AG09309 (cell line): ENCODE measurements at places on chromosomes 11 and 22.

DNA sequence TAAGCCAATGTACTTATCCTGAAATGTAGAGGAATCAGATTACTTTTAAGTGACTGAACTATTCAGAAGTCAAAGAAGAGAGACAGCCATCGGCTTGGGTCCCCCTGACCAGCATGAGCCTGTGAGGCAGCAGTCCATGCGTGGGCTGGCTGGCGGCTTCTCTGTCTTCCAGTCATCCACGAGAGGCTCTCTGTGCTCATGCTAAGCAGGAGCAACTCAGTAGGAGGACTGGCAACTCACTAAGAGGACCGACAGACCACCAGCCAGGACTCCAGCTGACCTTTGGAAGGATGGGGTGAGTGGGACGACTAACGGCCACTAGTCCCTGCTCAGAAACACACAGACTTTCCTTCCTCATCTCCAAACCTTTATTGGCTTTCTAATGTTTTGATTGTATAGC is 43.6 kb downstream of the ARFGAP3 start:
- no peak for DNase-seq

DNA sequence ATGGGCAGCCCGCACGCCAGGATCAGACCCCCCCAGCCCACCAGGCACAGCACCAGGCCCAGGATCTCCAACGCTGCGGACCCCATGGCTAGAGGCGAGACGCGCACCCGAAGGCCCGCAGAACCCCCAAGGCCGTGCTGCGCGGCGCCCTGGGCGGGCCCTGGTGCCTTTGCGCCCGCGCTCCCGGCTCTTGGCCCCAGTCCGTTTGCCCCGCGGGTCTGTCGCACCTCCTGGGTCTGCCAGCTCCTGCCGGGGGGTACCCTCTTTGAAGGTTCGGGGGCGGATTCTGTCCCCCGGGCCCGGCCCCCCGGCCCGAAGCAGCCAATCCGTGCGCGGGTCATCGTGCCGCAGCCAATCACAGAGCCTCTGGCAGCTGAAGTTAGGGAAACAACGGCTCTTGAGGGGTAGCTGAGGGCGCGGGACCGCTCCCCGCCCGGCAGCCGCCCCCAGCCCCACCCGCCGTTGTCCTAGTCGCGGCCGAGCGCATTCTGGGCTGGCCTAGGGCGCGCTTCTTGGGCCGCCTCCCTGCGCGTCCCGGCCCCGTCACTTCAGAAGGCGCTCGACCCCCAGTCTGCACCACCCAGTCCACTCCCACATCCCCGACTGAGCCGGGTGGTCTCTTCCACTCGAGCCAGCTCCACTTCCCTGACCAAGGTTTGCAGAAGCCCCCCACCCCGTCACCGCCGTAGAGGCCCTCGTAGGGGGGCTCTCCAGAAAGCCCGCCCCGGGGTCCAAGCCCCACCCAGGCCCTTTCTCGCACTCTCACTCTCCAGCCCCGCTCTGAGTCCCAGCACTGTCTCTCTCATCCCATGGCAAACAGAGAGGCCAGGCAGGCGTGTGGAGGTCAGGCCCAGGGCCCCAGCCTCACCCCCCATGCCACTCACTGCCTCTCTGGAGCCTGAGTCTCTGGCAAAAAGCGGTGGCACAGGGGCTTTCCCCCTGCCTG is at the start of gene CLDN5:
Gene CLDN5, minus strand, starts transcription at position 241 of the 946 bp plus-strand sequence. Its CDS starts 155 bp downstream, at position 86.
- no peak for DNase-seq

- DNase-seq: no peak
Measured at GRCh38 chr11:2459796-2460531, 15.2 kb downstream of the KCNQ1 start.

DNA sequence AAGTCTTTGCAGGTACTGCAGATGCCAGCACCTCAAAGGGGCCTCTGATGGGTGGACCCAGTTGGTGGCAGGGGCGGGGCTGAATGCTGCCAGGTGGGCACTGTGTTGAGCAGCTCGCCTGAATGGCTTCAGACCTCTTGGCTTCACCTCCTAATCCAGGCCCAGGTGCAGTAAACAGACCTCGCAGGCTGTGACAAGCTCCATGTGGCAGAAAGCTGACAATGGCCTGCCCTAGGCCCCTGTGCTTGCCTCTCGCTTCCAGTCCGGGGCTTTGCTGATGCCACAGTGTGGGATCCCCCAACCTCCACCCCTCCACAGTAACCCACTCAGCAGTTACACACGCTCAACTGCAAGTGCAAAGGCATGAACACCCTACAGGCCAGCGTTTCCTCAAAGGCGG is 9.4 kb downstream of the IGLL1 start:
- DNase-seq: no peak

- DNase-seq: no peak
Measured at GRCh38 chr11:34936945-34937629, 20.7 kb downstream of the PDHX start.

GRCh38 chr11:78085972-78086371 is 6.3 kb upstream of the NDUFC2 start:
- DNase-seq: no peak

- DNase-seq: no peak
Measured at GRCh38 chr11:65165410-65166317, 4.4 kb upstream of the SPDYC start.

DNA sequence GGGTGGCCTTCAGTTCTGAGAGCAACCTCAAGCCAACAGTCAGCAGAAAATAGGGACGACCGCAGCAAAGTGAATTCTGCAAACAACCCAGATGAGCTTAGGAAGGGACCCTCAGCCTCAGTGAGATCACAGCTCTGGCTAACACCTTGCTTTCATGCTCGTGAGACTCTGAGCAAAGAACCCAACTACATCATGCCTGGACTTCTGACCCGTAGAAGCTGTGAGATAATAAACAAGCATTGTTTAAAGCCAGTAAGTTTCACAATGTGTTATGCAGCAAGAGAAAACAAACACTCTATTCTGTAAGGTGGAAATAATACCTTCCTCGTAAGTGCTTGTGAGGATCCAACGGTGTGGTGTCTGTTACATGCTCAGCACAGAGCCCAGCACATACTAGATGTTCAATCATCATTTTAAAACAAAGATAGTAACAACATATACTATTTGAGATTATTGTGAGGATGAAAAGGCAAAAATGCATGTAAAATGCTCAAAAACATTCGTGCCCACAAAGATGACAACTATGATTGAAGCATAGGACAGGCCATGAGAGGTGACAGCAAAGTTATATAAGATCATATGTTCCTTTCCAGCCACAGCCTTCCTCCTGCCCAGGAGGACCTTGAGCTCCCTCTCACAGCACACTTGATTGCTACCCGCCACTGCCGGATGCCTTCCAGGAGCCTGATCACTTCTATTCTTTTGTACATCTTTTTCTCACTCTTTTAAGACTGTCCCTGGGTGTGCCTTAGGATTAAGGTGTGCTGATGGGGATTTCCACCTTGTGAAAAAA is 433.3 kb downstream of the BUD13 start:
- DNase-seq: no peak

GRCh38 chr11:77093987-77094840 is 8.4 kb upstream of the OMP start:
- DNase-seq: no peak

GRCh38 chr11:13094930-13095687 is 86.0 kb downstream of the RASSF10 start:
- DNase-seq: no peak

- no peak for DNase-seq
Measured at GRCh38 chr11:86245369-86246292, 1.1 kb downstream of the EED start.

DNA sequence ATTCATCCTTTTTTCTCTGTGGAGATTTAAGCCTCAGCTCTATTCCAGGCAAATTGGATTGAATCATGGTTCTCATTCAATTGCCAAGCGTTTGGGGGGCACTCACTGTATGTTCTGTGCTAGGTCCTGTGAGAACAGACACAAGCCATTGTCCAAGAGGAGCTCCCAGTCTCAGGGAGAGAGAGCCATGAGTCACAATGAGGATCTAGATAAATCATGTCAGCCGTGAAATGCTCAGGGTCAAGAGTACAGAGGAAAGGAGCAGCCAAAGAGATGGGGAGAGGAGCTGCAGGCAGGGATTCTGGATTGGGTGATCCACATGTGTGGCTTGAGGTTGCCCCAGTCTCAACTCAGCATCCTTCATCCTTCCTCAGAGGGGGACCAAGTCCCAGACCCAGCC is 93.6 kb downstream of the FEZ1 start:
- DNase-seq: peak; percentile 17

DNA sequence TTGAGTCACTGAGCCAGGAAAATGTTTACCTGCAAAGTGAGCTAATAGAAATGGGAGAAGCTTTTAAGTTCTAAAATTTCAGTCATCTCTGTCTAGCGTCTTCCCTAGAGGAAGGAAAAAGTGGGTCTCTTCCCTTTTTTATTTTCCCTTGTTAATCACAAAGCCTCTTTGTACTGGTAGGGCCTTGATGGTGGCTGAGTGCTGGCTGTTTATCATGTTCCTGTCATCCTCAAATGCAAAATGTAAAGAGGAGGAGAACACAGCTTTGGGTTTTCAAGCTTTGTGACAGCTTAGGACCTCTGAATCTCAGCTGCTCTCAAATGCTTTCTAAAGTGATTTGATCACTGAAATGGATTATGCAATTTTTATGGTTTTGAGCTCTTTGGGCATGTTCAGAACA is 222.0 kb downstream of the TMEM135 start:
- no peak for DNase-seq

DNA sequence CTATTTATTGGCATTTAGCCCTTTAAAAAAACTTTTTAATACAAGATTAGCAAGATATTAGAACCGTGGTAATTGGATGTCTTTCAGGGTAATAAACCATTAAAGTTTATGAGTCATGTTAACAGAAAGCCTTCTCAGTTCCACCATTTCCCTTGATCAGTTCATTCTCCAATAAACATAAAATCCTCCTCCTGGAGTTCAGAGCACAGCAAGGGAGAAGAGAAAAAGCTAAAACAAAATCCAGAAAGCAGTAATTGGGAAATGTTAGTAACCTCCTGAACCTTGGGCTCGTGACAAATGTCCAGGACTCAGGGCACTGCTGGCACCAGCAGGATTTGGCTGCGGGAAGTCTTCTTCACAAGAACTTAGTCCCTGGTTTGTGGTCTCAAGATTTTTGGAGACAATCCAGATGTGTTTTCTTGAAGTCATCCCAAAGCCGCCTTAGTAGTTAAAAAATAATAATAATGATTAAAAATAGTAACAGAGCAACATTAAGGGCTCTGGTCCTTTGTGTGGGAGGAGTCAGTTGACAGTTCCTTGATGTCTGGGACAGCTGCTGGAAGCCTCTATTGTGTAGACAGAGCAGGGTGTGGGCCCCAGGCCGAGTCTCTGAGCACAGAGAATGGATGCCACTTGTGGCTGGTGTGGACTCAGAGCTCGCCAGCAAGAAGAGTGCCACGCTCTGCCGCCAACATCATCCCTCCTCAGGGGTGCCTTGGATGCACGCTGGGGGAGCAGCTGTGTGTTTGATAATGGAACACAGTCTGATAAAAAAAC is 43.4 kb upstream of the PITPNB start:
- no peak for DNase-seq

- no peak for DNase-seq
Measured at GRCh38 chr22:37508431-37508992, 10.7 kb downstream of the CARD10 start.

DNA sequence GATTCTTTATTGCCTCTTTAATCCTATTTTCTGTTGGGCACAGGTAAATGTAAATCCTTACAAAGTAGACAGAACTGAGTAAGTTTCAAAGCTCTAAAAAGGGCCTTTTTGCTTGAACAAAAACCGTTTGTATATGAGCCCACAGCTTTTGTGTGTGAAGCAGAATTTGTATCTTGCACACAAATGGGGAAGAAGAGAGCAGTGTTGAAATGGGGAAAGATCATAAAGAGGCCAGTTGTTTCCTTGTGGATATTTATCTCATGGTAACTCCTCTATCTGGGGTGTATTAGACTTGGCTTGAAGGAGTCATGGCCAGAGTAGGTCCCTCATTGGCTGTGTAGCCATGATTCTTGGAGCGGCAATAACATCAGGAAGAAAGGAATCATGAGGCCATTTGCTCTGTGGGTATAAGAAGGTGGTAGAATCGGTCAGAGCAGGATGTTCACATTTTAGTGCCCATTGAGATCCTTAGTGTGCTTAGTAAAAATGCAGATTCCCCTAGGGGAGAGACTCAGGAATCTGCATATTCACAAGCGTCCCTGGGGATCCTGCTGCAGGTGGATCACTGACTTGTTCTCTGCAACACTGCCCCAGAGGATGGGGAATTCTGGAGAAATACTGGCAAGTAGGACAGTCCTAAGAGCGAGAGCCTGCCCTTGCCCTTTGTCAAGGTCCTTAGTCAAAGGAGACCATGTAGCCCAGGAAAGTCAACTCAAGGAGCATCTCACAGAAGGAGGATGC is 126.5 kb downstream of the LDLRAD3 start:
- DNase-seq: no peak

DNA sequence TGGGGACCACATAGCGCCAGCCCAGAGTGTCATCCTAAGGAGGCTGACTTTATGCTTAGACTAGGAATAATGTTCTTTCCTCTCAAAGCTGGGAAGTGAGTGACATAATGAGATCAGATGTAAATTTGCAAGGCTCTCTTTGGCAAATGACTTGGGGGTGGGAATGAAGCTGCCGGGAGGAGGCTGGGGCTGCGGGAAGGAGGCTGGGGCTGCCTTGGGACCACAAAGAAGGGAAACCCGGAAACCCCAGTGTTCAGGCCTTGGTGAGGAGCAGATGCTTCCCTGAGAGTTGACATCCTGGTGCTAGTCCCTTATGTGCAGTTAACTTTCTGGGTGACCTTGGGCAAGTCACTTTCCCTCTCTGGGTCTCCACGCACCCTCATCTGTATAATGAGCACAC is 182.0 kb downstream of the CHST1 start:
- no peak for DNase-seq

DNA sequence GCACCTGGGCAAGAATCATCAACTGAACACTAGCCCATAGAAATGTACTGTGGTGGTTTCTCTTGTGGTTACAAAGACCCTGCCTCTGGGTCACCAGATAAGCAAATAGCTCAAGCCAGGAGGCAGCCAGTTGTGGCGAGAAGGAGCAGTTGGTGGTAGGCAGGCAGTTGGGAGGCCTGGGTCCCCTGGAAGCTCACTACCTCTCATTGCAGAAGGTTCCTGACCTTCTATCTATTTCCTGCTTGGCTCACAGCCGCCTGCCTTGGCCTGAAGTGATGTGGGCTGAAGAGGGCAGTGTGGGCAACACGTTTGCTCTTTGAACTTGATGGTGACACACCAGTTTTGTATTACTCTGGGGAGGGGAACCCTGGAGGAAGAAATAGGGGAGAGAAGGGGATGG is 34.7 kb downstream of the NECTIN1 start:
- DNase-seq: no peak

DNA sequence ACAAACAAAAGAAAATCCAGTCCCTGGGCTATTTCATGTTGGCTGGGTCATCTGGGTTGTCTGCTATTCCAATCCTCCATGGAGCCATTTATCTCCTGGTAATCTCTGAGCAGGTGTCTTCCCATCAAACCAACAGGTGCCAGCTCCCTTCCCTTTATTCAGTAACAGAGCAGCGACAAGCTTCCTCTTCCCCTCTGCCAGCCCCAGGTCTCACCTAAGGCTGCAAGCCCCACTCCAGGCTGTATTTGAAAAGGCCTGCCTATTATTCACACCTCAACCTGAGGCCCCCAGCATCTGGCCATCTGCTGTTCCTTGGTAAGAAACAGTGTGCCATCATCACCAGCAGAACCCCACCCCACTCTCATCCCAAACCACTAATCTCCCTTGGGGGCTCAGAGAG is 436.2 kb downstream of the BUD13 start:
- DNase-seq: no peak
